ENCODE measurements at places on chromosomes 12 and 14.

GRCh38 chr14:89617481-89618329 is 200.7 kb upstream of the FOXN3 start:
- no peak for DNase-seq

DNA sequence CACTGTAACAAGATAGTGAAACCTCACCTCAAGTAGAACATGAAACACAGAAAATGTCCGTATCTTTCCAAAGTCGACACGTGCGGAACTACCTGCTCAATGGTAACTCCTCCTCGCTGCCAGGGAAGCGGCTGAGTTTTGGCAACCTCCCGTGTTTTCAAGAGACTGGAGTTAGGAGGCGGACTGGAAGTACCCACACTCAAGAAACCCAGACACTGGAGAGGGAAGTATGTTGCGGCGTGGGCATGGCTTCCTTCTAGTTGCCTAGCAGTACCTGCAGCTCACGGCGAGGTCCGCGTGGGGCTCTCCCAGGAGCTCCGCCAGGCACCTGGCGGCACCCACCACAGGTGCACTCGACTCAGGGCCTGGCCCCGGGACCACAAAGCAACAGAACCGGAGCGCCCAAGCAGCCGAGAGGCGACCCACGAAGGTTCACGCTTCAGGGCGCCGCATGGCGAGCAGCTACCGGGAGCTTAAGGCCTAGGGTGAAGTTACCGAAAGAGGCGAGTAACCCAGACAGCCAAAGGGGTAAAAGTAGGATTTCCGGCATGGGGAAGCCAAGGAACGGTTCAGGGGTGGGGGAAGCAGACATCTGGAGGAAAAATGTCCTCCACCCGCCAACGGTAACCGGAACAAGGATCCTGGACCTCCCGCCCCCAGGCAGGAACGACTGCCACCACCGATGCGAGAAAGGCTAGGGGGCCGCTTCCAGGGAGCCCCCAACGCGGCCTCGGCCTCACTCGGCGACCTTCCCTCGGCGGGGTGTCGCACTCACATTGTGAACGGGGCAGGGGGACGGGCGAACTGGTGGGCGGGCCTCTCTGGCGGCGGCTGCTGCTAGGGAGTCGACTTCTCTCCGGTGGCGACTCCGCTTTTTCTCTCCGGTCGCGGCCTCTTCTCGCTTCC is 608 bp downstream of the PTGES3 start:
- no peak for DNase-seq

DNA sequence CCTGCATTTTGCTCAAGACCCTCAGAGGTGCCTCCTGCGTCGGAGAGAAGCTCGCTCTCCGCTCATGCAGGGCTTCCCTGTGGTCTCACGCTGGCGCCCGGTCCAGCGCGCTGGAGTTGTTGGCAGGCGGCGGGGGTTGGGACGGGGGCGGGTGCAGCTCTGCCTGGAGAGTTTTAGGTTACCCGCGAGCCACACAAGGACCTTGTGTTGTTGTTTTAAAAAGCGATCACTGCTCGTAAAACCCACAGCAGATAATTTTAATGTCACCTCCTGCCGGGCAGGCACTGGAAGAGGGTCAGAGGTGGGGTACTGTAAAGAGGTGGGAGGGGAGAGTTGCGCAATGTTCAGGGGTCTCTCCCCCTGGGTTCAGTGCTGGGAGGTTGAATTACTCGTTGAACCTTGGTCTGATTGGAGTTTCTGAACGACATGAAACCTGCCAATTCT is 850 bp downstream of the SMOC1 start:
- DNase-seq: no peak

DNA sequence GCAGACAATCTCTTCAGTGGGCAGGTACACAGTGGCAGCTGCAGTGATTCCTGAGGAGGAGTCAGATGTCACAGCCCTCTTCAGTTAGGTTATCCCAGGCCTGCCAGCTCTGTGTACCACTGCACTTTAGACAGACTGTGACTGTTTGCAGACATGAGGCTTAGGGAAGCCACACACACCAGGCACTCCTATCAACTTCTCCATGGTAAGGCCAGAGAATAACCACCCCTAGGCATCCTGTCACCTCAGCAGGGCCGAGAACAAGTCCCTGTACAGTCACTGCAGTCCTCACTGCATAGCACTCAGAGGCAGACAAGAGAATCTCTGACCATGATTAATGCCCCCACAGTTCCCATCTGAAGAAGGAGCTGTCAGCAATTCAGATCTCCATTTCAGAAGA is 296.5 kb downstream of the GALC start:
- DNase-seq: no peak

- no peak for DNase-seq
These were observed 8.1 kb downstream of the VAMP1 start for GRCh38 chr12:6462234-6462995.

DNA sequence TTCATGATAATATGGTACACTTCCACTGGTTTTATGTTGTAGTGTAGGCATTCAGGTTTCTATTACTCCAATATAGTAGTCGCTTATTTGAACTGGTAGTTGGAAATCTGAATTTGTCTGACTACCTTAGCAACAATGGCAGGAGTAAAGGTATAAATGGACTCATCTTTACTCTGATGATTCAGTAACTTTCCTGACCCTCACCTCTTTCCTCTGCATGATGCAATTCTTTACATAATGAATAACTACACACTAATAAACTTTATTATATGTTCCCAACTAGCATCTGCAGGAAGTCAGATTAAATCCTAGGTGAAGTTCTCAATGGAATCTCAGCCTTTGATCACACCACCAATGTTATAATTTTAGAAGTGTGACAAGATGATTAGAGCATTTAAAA is 70.5 kb upstream of the ATP2B1 start:
- DNase-seq: no peak

DNA sequence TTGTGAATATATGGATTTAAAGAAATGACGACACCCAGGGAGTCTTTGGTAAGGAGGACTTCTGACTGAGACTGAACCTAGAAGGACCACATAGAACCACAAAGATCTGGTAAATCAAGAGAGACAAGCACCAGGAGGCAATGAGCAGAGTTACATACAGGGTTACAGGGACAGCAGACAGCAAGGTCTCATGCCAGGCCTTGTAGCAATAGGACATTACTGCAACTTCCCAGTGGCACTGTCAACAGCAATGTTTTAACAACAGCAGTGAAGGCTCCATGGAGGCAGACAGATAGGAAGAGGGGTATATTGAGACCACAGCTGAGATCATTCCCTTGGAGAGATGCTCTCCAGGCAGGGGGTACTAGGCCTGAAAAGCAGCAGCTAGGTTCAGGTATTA is 18.5 kb downstream of the CPNE8 start:
- DNase-seq: no peak

DNA sequence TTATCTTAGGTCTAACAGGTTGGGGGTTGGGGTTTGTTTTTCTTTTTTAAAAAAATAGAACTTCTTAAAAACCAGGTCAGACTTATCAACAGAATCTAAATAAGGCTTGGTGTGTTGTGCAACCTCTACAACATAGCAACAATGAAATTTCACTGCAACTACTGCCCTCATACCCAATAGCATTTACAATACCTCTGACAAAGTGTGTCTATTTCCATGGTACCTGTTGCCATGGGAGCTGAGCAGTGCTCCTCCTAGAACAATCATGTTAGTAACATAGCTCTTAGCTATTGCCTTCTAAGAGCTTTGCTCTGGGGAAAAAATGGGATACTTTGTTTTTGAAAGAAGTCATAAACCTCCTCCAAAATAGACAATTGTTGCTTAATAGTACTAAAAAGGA is 103.3 kb upstream of the CCDC175 start:
- DNase-seq: no peak

DNA sequence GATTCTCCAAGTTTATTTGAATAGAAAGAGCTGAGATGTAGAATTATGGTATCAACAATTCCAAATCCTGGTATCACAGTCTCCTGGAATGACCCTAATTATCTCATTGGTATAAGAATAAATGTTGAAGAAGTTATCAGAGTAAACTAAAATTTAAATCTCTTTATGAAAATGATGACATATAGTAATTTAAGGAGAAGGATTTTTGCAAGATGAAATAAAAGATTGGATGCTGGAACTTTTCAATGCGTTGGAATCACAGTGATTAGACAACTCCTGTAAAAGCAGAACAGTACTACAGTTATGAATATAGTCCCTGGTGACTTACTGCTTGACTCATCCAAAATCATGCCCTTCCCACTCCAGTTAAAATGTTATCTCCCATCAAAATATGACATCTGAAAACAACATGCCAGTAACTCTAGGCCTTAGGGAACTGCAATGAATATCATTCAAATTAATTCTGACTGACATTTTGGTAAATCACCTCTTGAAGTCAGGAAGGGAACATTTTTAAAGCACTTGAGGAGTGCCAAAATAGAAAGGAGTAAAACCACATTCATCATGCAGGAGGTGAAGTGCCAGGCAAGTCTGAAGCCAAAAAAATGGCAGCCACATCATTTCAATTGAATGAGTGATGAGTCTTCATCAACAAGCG is 197.8 kb upstream of the PRKD1 start:
- no peak for DNase-seq

GRCh38 chr14:55158412-55158811 is 29.4 kb downstream of the LGALS3 start:
- no peak for DNase-seq

Data from GM04504 (cell line).